ENCODE measurements at places on chromosomes 6 and 20.

DNA sequence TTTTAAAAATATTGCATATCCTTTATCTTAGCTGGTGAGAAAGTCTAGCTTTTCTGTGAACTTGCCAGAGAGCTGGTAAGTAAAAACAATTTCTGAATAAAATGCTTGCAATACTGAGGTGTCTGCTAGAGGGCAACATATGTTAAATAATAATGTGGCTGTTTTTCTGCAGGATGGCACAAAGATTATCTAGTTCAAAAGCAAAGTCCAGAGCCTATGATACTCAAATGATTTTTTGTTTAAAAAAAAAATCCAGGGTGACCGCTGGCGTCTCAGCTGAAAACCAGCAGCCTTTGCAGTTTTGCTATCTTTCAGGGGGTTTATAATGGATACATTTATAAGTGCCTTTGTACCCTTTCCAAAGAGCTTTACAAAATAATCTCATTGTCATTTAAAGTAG is 194.9 kb downstream of the PHACTR1 start:
- DNase-seq, result no peak

- peak; percentile 86 for DNase-seq
These were observed 1567.8 kb upstream of the DEFB115 start for GRCh38 chr20:29689411-29690225.

GRCh38 chr20:13855613-13856012 is 70.8 kb downstream of the NDUFAF5 start:
- no peak for DNase-seq

GRCh38 chr6:22435151-22435550 is 134.2 kb upstream of the HDGFL1 start:
- no peak for DNase-seq

DNA sequence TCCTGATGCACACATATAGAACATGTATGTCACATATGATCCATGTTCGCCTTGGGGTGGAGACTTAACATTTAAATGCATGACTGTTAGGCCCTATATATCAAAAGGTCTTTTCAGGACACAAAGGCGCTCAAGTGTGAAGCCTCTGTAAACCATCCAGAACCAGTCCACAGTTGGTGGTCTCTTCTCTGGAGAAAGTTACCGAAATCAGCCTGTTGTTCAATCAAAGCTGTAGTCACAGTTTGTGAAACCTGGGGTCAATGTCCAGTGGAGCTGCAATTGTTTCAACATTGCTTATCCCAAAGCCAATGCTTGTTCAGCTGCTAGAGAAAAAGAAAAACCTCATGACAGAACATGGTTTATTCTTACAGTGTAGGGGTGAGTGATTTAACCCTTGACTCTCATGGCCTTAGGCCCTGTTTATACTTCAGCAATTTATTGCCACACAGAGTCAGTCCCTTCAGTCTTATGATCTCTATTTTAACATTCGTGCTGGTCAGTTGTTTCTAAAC is 193.6 kb upstream of the CST7 start:
- no peak for DNase-seq

DNA sequence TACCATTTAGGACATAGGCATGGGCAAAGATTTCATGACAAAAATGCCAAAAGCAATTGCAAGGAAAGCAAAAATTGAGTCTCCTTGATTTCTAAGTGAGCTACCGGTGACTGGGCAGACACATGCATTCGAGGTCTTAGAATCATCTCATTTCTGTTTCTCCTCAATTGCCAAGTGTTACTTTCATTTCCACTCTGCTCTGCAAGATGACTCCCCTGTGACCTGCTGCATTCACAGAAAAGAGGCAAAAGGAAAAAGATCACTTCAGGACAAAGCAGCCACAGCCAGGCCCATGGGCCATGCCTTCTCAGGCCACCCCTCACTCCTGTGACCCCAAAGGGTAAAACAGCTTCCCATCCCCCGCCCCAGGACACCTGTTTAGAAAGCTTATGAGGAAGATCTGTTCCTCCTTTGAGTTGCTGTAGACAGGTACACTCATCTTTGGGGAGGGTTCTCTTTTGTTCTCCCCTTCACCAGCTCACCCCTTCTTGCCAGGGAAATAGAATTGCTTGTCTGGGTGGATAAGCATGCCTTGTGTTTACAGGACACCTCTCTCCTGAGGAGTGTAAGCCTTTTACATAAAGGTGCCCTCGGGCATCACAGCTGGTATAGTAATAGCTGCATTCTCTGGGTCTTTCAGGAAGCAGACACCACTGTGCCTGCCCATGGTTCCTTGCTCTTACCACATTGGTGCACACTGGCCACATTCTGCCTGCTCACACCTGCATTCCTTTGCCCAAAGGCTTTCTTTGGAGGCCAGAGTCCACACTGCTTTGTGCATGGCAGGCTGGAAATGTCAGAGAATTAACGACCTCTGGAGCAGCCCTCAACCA is 105.0 kb downstream of the SLC24A3 start:
- no peak for DNase-seq

DNA sequence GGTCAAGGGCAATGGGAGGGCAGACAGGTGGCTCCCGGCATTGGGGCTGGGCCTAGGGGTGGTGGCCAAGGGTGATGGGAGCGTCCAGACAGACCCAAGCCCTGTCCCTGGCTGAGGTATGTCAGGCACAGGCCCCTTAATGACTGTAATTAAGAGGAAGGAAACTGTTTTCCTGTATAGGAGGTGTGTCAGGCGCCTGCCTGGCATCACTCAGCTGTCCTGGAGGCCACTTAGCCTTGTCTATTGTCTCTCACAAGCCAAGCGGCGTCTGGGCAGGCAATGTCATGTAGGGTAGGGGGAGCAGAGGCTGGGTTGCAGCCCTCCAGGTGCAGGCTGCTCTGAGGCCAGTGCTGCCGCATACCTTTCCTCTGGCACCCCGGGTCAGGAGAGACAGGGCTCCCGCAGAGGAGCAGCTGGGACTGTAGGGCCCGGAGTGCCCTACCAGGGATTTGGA is 3.9 kb upstream of the FAM83C start:
- peak; percentile 84 for DNase-seq

- peak; percentile 87 for DNase-seq
These were observed 102.5 kb downstream of the NOL4L start for GRCh38 chr20:32482442-32483261.

DNA sequence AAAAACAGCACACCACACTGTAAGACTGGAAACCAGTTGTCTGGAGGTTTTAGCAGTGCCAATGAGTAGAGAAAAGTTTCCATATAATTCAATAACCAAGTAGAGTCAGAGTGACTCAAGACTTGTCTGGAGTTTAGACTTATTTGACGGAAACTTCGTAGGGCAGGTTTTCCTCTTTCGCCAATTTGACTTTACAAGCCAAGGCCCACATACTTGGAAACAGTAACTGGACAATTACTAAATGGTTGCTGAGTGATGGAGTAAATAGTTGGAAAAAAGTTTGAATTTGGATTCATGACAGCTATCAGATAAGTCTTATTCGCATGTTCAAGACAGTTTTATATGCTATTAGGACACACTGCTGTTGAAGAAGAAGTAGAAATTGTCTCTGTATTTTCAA is 48.1 kb upstream of the CTAGE9 start:
- no peak for DNase-seq

- peak; percentile 50 for DNase-seq
These were observed 57.2 kb downstream of the CTCFL start for GRCh38 chr20:57467742-57468141.

- no peak for DNase-seq
These were observed 223.9 kb upstream of the THEMIS start for GRCh38 chr6:128124713-128125112.

DNA sequence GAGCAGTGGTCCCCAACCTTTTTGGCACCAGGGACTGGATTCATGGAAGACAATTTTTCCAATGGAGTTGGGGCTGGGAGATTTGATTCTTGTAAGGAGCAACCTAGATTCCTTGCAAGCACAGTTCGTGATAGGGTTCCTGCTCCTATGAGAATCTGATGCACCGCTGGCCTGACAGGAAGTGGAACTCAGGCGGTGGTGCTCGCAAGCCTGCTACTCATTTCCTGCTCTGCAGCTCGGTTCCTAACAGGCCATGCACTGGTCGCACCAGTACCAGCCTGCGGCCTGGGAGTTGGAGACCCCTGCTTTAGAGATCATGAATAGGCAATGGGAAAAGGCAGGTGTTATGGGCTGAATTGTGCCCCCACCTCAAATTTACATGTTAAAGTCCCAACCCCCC is 131.2 kb downstream of the PFDN4 start:
- DNase-seq, result no peak

DNA sequence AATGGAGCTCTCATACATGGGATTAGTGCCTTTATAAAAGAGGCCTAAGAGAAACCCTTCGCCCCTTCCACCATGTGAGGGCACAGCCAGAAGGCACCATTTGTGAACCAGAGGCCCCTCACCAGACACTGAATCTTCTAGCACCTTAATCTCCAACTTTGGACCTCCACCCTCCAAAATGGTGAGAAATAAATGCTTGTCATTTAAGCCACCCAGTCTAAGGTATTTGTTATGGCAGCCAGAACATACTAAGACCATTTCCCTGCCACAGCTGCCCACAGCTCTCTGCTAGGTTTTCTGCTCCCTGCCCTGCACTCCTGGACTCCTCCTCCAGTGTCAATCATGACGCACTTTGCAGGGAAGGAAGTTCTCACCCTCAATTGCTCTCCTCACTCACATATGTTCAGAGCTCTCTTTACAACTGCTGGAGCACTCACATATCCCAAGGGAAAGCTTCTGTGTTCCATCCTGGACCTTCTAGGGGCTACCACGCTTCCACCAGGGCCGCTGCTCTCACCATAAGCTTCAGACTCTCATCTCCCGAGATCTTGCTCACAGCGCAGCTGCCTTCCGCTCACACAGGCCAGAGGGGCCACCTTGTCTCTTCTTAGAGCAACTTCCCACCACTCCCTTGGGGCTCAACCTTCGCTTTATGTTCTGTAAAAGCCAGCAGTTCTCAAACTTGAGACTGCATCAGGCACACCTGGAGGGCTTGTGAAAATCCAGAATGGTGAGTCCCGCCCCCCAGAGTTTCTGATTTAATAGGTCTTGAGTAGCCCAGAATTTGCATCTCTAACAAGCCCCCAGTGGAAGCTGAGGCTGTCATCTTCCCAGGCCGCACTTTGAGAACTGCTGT is 1.6 kb upstream of the LY86 start:
- no peak for DNase-seq

GRCh38 chr6:122472022-122472340 is 374 bp upstream of the SERINC1 start:
- no peak for DNase-seq

DNA sequence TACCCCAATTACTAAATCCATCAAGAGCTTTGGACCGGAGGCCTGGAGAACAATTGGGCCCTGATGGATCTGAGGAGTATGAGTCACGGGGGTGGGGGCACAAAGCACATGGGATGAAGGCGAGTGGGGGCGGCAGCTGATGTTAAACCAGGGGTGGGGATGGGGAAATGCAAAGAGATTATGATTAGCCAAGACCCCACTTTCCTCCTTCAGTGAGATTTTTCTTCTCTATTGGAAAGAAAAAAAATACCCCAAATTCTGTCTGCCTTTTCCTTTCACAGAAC is 57.9 kb downstream of the ARHGAP40 start:
- DNase-seq, result no peak

DNA sequence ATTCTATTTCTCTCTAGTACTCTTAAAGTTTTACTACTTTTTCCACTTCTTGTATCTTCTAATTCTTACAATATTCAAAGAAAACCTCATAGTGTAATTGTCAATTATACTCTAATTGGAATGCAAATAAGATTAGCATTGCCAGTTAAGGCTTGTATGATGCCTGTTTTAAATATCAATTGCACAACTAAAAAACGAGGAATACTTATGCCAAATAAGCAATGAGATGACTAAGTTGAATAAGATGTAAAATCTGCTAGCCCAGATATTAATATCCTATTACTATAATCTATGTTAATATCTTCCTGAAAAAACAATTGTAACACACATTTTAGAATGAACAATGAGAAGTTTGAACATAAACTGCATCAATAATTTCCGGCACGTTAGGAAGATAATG is 13.3 kb upstream of the AKAP7 start:
- no peak for DNase-seq

DNA sequence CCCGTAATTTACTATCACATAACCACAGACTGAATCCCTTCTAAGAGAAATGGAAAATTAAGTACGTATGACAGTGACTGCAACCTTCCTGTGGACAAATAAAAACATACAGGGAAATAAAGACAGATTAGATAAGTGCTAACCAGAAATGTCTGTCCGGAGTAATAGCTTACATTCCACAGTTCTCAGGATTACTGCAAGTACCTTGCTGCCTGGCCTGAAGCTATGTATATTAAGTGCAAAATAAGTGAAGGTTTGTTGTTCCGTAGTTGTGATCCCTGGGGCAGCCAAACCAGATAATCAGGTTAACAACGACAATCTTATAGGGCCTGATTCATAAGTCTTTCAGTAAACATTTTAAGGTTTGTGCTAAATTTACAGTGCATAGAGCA is 2.8 kb downstream of the NEDD9 start:
- DNase-seq, result no peak

GRCh38 chr6:72974276-72974675 is 251.0 kb downstream of the KHDC1L start:
- no peak for DNase-seq

DNA sequence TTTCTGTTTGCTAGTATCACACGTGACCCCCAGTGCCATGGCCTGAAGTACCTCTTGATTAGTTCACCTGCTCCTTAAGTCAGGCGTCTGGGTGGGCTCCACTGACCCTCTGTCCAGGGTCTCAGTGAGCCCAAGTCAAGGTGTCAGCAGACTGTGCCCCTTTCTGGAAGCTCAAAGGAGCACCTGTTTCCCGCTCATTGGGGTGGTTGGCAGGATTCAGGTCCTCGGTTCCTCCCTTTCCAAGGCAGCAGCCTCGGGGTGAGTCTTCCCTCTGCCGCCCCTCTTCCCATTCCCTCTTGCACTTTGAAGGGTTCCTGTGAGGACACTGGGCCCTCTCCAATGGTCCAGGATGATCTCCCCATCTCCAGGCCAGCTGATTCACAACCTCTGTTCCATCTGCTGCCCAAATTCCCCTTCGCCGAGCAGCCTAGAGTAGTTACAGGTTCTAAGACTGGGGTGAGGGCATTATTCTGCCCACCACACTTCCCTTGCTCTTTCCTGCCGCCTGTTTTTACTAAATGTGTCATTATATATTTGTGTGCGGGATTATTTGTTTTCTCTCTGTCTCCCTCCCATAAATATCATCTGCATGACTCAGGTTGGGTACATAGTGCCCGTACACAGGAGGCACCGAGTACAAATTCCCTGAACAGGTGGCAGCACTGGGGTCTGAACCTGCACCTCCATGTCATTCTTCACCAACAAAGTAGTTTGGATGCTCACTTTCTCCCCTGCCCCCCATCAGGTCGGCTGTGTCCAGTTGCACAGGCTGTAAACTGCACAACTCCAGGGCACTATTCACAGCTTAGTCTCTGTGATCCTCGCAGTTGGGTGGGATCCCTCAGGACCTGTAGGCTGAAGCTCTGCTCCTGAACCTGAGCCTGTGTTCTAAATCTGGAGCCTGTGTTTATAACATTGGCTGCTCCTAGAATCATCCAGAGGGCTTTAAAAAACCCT is 58.5 kb downstream of the RBM38 start:
- DNase-seq, result no peak

GRCh38 chr6:125808060-125808459 is 17.3 kb downstream of the NCOA7 start:
- no peak for DNase-seq

All from chondrocyte (in vitro differentiated cells).